Fibroblast of lung (primary cell): ENCODE measurements at places on chromosomes 7 and 10.
A peak's percentile ranks its signal among the peaks of the same experiment; 100 is the strongest.

DNA sequence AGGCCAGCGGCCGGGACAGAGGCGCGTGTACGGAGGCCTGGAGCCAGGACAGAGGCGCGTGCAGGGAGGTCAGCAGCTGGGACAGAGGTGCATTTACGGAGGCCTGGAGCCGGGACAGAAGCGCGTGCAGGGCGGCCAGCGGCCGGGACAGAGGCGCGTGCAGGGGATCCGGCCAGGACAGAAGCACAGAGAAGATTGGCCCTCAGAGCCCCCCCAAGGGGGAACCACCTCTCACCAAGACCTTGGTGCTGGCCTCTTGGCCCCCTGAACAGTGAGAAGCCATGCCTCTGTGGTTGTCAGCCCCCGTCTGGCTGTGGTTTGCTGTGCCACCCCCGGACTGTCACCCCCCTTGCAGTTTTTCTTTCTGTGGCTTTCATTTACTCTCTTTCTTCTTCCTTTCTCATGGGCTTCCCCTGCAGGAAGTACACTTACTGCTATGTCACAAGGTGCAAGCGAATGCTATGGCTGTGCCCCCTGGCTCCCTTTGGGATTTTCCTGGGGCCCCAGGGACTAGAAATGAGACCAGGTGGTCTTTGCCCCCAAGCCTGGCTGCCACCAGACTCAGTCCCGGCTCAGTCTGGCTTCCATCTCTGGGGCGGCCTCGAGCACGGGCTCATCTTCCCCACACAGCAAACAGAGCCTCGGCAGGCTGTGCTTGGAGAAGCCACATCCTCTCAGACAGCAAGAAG, 41.1 kb downstream of the INSIG1 start:
- no peak for DNase-seq

DNA sequence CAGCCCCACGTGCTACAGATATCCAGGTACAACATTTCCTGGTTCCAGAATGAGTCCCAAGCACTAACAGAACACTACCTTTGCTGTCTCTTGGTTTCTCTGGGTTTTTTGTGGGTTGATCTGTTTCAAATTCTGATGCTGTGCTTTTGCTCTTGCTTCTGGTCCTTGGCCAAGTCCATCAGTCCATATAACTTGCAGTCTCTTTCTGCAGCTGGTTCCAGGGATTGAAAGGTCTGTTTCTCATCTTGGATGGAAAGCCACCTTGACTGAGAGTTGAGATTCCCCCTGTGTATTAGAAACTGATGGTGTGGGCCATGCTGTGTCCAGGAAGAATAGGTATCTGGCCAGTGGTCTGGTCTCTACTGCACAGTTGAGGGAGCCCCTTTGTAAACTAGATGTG, 171.1 kb downstream of the JCAD start:
- no peak for DNase-seq

- DNase-seq: peak; percentile 41
Observed at GRCh38 chr7:92841192-92841591, 4.8 kb upstream of the CDK6 start.

DNA sequence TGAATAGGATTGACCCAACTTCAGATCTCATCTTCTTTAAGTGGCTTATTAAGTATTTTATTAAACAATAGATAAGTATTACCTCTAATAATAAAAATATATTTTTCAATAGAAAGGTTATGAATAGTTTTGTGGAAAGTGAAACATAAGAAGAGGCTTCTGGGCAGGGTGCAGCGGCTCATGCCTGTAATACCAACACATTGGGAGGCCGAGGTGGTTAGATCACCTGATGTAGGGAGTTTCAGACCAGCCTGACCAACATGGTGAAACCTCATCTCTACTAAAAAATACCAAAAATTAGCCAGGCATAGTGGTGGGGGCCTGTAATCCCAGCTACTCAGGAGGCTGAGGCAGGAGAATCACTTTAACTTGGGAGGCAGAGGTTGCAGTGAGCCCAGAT, 26.5 kb downstream of the GPR85 start:
- no peak for DNase-seq

DNA sequence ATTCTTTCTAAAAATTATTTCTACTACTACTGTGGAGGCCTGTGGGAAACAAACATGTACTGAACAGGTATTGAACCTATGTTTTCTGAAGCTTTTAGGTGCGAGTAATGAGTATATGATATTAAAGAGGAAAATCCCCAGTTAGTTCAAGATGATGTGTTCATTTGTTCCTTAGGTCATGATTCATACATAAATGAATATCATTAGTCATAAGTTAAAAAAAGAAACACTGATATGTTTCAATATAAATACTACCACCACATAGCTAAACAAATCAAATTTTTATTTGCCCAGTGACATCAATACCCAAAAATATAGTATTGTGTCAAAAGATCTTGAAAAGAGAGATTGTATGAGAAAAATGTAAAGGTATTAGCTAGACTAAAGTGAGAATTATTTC, 210.7 kb upstream of the GNAI1 start:
- DNase-seq: peak; percentile 59

DNA sequence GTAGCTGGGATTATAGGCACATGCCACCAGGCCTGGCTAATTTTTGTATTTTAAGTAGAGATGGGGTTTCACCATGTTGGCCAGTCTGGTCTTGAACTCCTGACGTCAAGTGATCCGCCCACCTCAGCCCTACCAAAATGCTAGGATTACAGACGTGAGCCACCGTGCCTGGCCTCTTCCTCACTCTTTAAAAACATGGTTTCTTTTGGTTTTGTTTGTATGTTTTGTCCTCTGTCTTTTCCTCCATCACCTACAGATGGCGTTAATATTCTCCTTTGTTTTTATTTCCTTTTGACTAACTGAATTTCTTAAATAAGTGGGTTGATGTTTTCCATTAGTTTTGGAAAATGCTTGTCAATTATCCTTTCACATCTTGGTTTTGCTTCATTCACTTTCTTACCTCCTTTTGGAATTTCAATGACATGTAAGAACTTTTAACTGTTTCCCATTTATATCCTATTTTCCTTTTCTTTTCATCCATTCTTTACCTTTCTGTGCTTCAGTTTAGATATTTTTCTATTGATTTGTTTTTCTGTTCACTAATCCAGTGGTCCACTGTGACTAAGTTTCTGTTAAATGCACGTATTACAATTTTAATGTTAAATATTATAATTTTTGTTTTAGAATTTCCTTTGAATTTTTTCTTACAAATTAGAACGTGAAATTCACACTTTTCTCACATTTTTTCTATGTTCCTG, 104.1 kb downstream of the ZNF467 start:
- DNase-seq: peak; percentile 54

GRCh38 chr7:100544386-100544785, 5.4 kb downstream of the AGFG2 start:
- no peak for DNase-seq
